ENCODE measurements at places on chromosomes 2 and 18.

- DNase-seq: no peak
Observed at GRCh38 chr18:9404565-9405060, 70.0 kb downstream of the TWSG1 start.

DNA sequence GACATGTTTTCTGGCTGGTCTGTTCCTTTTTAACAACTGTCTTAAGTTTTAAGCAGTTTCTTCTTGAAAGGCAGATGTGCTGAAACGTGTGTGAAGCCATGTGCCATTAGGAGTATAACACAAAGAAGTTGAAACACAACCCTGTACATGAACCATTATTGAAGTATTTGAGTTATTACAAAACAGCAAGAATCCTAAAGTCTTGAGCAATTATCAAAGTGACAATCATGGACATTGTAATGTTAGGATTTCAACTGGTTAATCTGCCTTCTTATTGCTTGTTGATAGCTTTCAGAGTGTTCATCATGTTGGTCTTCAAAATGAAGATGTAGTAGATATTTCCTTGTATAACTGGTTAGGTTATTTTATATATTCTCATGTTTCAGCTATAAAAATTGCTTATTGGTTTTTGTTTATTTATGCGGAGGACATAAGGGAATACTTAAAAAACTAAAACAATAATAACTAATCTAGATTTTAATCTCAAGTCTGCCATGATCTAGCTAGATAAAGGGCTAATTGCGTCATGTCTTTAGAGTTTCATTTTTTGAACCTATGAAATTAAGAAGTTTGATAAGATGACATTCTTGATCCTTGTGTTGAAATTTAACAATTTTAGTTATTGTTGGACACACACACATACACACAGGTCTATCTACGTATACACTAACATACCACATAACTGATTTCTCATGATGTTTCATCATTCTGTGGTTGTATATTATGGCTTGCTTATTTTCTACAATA, 21.1 kb downstream of the PPP1R1C start:
- no peak for DNase-seq

DNA sequence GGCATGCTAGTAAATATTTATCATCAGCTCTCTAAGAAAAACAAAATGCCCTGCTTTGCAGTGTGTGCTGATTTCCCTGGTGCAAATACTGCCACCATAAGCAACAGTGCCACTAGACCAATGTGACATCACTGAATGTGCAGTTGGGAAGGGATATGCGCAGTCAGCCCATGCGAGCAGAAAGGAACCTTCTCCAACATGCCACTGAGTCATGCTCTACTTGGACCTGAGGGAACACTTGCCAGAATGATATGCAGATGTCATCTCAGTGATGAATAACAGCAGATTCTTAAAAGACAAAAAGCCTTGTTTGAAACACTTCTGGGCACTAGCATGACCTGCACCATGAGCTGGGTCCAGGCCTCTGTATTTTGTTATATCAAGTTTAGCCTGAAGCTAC, 55.3 kb upstream of the REL start:
- DNase-seq: no peak

GRCh38 chr2:190947711-190948251, 66.2 kb downstream of the STAT1 start:
- DNase-seq: no peak

DNA sequence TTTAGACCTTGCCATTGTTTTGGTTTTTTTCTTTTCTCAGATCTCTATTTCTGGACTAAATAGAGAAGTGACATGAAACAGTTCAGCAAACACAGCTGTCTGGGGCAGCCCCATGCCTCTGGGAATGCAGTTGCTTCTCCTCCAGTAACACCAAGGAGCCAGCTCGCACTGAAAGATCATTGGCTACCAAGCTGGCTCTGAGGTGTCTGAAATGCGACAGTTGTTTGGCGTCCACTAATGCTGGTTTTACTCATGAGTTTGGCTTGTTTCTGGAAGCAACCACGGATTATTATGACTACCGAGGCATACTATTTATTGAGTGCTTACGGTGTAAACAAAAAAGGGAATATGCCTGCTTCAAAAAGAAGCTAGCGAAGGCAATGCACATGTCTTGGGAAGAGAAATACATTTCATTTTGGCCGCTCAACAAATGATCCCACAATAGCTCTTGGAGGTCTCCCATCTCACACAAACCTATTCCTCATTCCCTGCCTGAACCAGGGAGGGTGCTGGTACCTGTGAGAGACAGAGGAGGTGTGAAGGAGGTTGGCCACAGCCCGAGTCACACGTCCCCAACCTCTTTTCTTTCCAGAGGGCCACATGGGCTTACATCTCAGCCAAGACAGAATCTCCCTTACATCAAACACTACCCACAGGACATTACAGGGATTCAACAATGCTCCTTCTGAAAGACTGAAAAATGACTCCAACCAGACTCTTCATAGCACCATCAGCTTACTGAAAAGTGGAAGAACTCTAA, 37.5 kb upstream of the NEB start:
- no peak for DNase-seq

GRCh38 chr18:76913583-76913982, 91.2 kb downstream of the ZNF236 start:
- DNase-seq: no peak

GRCh38 chr2:72579591-72580180, 246.1 kb downstream of the EXOC6B start:
- no peak for DNase-seq

- DNase-seq: no peak
Observed at GRCh38 chr2:74856004-74856578, 22.2 kb downstream of the HK2 start.

- no peak for DNase-seq
Observed at GRCh38 chr18:10188971-10189810, 265.2 kb upstream of the APCDD1 start.

- DNase-seq: no peak
Observed at GRCh38 chr18:23992941-23993280, 21.6 kb upstream of the TTC39C start.

DNA sequence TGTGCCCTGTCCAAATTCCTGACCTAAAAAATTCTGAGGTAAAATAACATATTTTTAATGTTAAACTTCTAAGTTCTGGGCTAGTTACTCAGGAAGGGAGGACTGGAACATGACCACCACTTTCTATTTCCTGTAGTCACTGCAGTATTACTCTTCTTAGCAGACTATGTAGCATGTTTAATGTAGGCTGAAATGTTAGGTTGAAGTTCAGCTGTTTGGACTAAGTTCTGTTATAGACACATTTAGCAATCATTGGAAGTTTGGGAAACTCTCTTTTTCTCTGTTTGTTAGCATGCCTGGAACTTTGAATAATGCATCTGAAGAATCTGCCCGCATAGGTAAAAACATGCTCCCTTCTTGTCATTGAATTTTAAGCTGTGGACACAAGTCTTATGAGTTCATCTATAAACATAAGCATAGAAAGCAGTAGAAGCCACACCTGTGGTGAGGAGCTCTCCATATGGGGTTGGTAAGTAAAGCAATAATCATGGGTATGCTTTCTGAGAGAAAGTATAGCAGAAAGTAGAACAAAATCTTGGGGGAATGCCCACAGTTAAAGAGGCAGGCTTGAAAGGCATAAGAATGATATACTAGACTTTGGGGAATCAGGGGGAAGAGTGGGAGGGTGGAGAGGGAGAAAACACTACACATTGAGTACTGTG, 52.6 kb downstream of the IL1R2 start:
- no peak for DNase-seq

DNA sequence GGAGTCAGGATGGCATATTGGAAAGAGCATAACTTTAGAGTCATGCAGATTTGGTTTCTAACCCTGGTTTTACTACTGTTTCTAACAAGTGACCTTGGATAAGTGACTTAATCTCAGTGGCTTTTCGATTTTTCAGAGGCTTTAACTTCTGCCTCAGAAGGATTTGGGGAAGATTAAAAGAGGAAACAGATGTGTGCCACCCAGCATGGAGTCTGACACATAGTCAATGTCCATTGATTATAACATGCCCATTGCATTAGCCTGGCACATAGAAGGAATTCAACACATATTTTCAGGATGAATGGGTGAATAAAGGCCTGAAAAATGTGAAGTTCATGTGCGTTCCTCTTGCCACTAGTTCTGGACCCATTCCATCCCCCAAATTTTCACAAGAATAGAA, 438.2 kb downstream of the EPHA4 start:
- no peak for DNase-seq

DNA sequence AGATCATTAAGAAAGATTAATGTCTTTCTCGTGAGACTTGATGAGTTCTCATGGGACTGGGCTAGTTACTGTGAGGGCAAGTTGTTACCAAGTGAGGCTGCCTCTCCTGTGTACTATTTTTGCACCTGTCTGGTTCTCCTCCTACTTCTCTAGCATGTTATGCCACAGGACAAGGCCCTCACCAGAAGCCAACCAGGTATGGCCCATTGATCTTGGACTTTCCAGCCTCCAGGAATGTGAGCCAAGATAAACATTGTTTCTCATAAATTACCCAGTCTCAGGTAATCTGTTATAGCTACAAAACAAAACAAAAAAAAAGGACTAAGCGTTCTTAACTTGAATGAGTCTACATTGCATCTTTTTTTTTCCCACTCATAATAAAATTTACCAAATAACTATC, 184.1 kb downstream of the CDH7 start:
- DNase-seq: no peak

DNA sequence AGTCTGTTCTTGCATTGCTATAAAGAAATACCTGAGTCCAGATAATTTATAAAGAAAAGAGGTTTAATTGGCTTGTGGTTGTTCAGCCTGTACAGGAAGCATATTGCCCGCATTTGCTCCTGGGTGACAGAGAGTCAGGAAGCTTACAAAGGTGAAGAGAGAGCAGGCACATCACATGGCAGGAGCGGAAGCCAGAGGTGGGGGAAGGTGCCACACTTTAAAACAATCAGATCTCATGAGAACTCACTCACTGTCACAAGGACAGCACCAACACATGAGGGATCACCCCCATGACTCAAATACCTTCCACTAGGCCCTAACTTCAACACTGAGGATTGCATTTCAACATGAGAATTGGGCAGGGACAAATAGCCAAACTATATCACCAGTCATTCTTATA, 124.8 kb upstream of the COL5A2 start:
- DNase-seq: no peak

DNA sequence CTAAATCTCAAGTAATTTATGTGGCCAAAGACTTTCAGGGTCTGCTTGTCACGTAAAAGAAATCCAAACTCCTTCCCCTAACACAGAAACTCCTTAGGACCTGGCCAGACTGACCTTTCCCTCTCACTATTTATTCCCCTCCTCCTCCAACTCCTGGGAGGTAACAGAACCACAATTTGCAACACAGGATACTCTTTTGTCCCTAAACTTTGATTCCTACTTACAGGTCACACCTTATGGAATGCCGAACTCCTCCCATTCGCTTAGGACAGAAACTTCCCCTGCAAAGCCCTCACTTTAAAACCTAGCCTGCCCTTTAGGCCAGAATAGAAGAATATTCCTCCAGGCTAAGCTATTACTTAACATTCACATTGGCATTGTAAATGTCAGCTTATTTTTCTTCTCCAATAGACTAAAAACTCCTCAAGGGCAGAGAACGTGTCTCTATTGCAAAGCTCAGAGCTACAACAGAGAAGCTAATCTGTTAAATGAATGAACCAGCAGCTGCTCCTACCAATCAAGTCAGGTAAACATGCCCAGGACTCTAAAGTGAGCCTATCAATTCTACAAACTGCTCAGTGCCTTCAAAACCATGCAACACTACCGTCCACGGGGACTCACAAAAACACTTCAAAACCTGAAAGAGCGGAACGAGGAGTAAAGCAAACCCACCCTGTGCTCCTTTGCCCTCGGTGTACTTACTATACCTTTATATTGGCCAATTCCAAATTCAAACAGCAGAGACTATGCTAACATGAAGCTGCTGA, 6.1 kb downstream of the INO80D start:
- DNase-seq: no peak

- no peak for DNase-seq
Observed at GRCh38 chr2:180520921-180521581, 459.4 kb upstream of the UBE2E3 start.

DNA sequence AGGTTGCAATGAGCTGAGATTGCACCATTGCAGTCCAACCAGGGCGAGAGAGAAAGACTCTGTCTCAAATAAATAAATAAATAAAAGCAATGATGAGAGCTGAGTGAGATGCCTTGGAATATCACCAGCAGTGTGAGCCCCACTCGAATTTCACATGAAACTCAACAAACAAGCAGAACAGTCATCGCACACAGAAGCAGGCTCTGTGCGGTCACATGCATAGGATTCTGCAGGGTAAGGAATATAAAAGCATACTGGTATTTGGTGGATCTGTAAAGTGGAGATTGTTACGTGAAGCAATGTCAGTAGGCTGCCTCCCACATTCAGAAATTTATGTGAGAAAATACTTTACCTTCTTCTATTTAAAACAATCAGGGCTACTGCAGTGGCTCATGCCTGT, 18.0 kb upstream of the AP1S3 start:
- no peak for DNase-seq

DNA sequence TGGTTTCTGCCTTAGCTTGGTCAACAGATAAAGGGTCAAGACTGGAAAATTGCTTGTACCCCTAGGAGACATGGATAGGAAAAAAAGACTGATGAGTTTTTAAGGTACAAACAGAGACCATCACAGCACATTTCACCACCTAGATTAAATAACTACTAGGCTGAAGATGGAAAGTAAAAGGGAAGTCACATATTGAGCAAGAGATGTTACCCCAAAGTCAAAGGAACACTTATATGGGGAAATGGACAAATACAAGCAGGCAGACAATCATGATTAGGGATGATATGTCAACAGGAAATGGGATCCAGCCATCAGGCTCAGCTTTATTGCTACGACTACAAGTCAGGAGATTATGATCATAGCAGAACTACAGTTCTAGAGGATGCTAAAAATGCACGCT, 1643.1 kb upstream of the CELF4 start:
- no peak for DNase-seq

DNA sequence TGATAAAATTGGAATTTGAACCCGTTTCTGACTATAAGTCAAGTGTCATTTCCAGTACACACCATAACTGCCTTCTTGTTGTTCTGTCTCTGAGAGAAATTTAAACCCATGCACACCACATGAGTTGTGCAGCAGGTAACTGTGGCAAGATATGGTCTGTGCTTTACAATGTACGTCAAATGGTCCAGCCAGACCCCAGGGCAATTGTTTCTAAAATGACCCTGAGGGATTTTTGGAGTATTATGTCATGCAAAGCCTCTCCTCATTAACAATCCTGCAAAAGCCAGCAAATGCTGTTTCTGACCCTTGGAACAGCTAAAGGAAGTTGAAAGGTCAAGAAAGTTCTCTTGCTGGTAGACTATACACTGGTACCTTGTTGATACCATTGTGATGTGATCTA, 47.7 kb upstream of the WIPF1 start:
- DNase-seq: no peak
